Esophagus squamous epithelium (tissue), 5 donors: ENCODE measurements at places on chromosomes 1 and 21.

- DNase-seq: no peak
These were observed 2.2 kb upstream of the CBR3 start for GRCh38 chr21:36132696-36133095.

DNA sequence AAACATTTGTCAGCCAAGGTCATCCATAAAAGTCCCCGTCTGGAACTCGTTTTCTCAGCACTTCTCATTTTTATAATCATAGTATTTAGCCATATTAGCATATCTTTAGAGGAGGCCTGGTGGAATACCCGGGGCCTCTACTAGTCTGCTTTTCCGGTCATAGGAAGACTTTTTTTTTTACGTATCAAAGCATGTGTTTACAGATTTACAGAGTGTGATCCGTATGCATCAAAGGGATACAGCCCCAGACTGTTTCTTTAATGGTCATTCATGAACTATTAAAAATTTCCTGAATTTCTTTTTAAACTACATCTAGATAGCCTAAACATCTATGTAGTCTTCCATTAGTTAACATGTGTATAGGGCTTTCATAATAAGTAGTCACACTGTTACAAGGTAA, 23.5 kb upstream of the DEGS1 start:
- DNase-seq: no peak

- no peak for DNase-seq
These were observed 7.2 kb downstream of the ARF1 start for GRCh38 chr1:228089519-228090380.

DNA sequence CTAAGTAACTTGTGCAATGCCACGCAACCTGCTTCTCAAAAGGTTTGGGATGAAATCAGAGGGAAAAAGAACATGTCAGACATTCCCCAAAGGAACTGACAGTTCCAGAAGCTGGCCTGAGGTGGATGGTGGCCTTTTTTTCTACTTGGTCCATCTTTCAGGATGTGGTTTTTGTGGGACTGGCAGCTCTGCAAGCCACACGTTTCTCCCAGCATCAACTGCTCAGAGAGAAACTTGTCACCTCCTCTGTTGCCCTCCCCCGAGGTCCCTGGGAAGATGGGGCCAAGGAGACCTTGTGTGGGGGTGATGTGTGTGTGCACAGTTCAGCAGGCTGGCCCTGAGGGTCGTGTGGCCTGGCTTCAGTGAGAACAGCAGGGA, 2.5 kb upstream of the DHRS3 start:
- DNase-seq: no peak

DNA sequence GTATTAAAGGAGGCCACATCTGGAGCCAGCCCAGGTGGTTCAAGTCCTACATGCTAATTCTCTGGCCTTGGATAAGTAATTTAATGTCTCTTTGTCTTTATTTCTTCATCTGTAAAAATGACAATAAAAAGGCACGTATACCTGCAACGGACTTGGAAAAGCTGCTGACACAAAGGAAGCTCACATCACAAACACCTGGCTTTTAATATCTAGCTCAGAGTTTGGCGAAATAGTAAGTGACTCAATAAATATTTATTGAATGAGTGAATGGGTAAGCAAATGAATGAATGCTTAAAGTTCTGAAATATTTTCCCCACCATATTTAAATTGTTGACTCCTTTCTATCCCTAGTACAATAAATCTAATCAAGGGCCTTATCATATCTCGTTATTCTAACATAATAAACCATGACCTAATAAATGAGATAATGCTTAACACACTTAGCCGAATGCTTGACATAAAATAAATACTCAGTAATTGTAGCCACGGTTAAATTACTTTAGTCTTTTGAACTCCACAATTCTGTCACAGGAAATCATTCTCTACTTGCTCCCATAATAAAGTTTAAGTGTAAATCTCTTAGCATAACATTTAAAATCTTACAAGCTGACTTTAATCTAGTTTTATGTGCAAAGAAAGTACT, 74.7 kb upstream of the PALMD start:
- DNase-seq: no peak

- no peak for DNase-seq
These were observed 100.4 kb downstream of the PSMG1 start for GRCh38 chr21:39082656-39083376.

GRCh38 chr21:28237661-28238060, 755.0 kb downstream of the LTN1 start:
- DNase-seq: no peak

DNA sequence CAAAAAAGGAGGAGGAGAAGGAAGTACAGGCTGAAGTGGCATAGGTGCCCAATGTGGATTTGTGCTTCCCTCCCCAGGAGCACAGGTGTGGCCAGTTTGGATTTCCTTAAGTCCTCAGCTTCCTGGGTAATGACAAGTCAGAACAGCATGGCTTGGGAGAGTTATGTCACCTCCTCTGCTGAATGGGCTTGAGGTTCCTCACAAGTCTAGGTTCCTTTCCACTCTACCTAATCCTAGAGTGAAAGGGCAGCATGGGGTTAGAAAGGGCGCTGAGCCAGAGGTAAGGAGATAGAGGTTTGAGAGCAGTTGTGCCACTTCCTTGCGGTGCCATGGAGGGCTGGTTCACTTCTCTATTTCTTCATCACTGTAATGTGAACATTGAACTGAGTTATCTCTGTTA, 35.5 kb upstream of the IL20 start:
- DNase-seq: no peak

- no peak for DNase-seq
These were observed 56.2 kb upstream of the ROR1 start for GRCh38 chr1:63717511-63718065.

GRCh38 chr1:234969011-234969441, 159.6 kb downstream of the TOMM20 start:
- no peak for DNase-seq

- DNase-seq: no peak
These were observed 156.8 kb downstream of the FASLG start for GRCh38 chr1:172815740-172816139.

GRCh38 chr1:53878492-53879105, 11.0 kb downstream of the YIPF1 start:
- DNase-seq: no peak

- DNase-seq: no peak
These were observed 50.5 kb downstream of the EPHB2 start for GRCh38 chr1:22761101-22761500.

- no peak for DNase-seq
These were observed 56.3 kb upstream of the SLC25A33 start for GRCh38 chr1:9482816-9483572.

GRCh38 chr1:58592522-58593134, 15.6 kb upstream of the TACSTD2 start:
- DNase-seq: no peak

- no peak for DNase-seq
These were observed 349.1 kb upstream of the BEND5 start for GRCh38 chr1:49125746-49126145.

DNA sequence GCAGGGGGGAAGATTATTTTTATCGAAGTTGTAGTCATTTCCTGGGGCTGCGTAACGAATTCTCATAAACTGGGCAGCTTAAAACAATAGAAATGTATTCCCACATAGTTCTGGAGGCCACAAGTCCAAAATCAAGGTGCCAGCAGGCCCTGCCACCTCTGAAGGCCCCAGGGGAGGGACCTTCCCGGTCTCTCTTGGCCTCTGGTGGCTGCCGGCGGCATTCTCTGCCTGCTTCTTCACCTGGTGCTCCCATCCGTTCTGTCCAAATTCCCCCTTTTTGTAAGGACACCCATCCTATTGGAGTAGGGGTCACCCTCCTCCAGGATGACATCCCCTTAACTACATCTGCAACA, 92.8 kb downstream of the PDE9A start:
- DNase-seq: no peak

DNA sequence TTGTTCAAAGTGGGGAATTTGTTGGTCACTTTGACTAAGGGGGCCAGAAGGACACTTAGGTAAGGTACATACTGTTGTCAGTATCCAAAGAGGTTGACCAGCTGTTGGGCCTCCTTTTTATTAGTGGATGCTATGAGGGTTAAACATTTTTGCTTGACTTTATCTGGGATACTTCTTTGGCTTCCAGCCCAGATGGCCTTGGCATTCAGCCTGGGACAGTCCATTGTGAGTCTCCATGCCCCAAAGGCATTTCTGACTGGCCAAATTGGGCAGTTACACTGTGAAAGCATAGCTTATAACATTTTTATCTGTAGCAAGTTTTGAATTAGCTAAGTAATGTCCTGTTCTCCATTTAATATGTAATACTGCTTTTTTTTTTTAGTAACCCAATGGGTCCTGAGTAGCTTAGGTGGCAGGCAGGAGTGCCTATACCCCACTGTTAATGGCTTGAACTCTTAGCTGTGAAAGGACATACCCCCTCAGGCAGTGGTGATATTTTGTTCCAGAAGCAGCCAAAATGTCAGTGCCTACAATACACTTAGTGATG, 35.4 kb upstream of the CD1D start:
- no peak for DNase-seq

GRCh38 chr1:229296541-229296941, 25.6 kb downstream of the RAB4A start:
- no peak for DNase-seq

- DNase-seq: no peak
These were observed 100.8 kb downstream of the PCP4 start for GRCh38 chr21:39968010-39968409.

- DNase-seq: no peak
These were observed 51.7 kb downstream of the WNT9A start for GRCh38 chr1:227895828-227896685.
